ENCODE measurements at places on chromosomes 2 and 18.

- no peaks in the 10 kb centered on the region for H3K4me1 ChIP-seq
- no peak overlapping the region for H3K27ac ChIP-seq
- no peak for DNase-seq
Measured at GRCh38 chr2:239468491-239469105, 67.8 kb upstream of the HDAC4 start.

DNA sequence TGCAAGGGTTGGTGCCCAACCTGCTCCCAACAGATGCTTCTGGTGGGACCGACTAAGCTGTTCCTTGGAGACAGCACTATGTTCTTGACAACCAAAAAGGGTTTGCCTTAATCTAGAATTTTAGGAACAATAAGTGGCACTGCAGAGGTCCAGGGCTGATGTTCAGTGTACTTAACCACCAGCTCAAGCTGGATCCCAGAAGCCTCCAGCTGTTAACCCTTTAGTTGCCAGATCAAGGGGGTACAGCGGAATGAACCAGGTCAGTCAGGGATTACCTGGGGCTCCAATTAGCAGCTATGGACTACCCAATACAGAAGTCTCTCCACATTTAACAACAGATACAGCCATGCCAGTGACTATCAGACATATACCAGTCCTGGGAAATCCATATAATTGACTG lies 3.5 kb downstream of the GPR75 start:
- no peaks in the 10 kb centered on the region for H3K27me3 ChIP-seq
- H3K4me3 ChIP-seq: no peak overlapping the region
- H3K27ac ChIP-seq: no peak overlapping the region
- H3K4me1 ChIP-seq: no peaks in the 10 kb centered on the region

GRCh38 chr2:207606829-207607228 lies 18.4 kb downstream of the METTL21A start:
- H3K4me1 ChIP-seq: no peaks in the 10 kb centered on the region
- no peak overlapping the region for H3K4me3 ChIP-seq
- no peaks in the 10 kb centered on the region for H3K27me3 ChIP-seq
- no peak for DNase-seq

DNA sequence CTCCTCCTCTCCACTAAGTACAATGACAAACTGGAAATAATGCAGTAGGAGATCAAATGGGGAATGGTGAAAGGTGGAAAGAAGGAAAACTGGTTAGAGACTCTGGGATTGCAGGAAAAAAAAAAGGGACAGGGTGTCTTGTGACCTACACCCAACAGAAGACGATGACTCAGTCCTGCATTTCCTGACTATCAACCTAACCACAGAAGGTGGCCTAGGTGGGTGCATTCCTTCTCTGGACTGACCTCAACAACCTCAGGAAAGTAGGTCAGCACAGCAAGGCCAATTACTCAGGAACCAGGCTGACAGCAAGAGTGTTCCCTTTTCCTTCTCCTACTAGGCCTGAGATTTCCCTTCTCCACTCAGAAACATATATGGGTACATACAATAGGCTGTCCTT lies 1386.4 kb upstream of the ZEB2 start:
- no peak for DNase-seq
- H3K27me3 ChIP-seq: no peaks in the 10 kb centered on the region
- H3K4me1 ChIP-seq: no peaks in the 10 kb centered on the region

DNA sequence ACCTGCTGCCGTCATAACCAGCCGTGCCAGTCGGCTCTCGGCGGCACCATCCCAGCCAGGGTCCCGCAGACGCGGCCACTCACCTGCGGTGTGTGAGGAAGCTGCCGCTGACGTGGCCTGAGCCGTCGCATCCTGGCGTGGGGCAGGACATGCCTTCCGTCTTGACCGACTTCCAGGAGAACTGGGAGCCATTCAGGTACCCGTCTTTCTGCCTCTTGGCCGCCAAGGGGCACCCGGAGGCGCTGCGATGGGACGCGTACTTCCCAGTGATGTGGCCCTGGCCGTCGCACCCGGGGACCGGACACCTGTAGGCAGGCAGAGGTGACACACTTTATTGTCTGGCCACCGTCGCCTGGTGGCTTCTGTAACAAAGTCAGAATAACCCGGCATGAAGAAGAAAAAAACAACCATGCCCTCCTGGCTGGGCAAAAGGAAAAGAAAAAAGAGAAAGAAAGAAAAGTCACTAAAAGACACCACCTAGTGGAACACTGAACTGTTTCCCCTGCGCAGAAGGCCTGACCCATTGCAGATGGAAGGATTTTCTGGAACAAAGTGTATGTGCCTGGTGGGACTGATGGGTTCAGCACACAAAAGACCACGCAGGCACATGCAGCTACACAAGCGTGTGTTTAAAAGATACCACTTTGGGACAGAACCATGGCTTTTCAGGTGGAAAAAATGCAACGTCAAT lies 94.9 kb upstream of the PXDN start:
- no peaks in the 10 kb centered on the region for H3K27me3 ChIP-seq
- H3K27ac ChIP-seq: no peak overlapping the region
- no peaks in the 10 kb centered on the region for H3K36me3 ChIP-seq
- DNase-seq: peak; percentile 40
- no peak overlapping the region for H3K4me3 ChIP-seq

DNA sequence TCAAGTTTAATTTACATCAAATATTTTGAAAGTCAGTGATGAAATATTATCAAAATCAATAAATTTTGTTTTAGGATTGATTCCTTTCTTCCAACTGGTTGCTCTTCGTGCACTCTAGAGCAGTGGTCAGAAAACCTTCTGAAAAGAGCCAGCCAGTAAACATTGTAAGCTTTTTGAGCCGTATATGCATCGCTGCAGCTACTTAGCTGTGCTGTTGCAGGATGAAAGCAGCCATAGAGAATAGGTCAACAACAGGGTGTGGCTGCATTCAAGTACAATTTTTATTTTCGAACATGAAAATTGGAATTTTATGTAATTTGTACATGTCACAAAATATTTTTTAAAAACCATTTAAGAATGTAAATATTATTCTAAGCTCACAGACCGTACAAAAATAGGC lies 94.9 kb downstream of the MGAT5 start:
- H3K4me1 ChIP-seq: no peaks in the 10 kb centered on the region
- no peak overlapping the region for H3K27ac ChIP-seq
- DNase-seq: no peak
- H3K36me3 ChIP-seq: no peaks in the 10 kb centered on the region

DNA sequence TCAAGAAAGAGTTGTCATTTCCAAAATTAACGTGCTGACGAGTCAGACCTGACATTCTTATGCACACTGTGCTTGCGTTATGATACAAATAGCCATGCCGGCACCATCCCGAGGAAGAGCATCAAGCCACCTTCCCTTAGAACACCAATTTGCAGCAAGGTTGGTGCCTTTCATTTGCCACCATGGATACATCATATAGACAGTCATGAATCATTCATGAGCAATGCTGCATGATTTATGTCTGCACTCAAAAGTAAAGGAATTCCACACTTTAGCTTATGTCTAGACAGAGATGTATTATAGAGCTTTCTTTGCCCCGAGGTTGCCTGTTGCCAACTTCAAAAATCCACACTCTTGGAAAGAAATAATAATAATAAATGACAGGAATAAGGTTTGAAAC lies 166.9 kb downstream of the VWC2L start:
- no peak overlapping the region for H3K27ac ChIP-seq
- H3K4me3 ChIP-seq: no peak overlapping the region
- no peaks in the 10 kb centered on the region for H3K27me3 ChIP-seq
- DNase-seq: no peak
- no peaks in the 10 kb centered on the region for H3K4me1 ChIP-seq
- no peaks in the 10 kb centered on the region for H3K36me3 ChIP-seq

DNA sequence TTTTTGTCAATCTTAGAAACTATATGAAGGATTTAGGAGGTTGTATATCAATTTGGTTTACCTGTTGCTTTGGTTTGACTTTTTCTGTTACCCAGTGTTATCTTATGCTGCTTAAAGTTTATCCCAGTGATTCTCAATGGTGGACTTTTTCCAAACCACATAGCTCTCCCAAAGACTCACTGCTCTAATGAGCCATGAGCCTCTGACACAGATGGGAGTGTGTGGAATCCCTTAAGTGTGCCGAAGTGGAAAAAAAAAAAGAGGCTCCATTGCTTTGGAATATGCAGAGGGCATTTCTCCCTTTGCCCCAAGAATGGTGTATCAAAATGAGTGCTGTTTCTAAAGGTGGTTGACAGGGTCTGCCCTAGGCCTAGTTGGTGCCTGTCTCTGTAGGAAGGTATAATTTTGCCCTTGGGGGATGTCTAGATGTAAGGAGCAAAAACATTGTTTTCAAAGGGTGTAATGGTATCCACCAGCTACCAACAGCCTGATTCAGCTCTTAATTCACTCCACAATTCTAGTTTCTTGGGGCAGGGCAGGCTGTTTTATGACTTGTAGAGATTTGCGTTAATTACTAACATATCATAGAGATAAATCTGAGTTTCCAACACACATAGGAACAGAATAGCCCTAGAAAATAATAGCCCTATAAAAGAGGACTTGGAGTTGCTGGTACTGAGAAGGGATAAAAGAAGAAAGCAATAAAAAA lies 64.3 kb upstream of the CYP26B1 start:
- DNase-seq: no peak
- H3K36me3 ChIP-seq: no peaks in the 10 kb centered on the region
- no peaks in the 10 kb centered on the region for H3K4me1 ChIP-seq
- H3K4me3 ChIP-seq: no peak overlapping the region
- H3K27me3 ChIP-seq: no peaks in the 10 kb centered on the region

DNA sequence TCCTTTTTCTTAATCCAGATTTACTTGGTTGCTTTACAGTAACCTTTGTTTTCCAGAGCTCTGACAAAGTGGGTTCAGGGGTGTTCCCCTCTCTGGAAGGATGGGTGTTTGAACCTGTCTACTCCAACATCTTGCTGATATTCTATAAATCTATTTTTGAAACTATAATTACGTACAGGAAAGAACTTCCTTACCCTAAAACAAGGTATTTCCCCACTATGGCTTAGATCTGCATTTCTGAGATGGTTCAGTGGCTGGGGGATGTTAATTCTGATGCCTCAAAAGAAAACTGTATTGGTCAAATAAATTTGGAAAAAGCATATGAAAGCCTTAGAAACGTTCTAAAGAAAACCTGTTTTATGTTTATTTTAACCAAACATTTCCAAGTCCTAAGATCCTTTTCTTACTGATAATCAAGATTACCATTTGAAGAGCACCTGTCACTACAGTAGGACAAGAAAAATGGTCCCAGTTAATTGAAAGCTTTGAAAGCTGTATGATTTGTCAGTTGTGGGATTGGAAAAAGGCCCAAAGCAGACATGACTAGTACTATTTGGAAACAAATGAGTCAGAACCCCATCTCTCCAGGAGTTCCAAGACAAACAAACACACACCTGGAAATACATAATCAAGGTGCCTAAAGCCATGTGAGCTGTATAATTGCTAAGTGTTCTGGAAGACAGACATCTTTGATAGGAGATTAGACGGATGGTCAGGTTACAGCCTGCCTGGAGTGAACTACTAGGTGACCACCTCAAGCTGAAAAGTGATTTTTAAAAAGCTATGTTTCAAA lies 57.5 kb downstream of the KDM3A start:
- H3K27ac ChIP-seq: no peak overlapping the region
- no peaks in the 10 kb centered on the region for H3K27me3 ChIP-seq
- no peak overlapping the region for H3K4me3 ChIP-seq
- H3K4me1 ChIP-seq: no peaks in the 10 kb centered on the region
- H3K36me3 ChIP-seq: peaks cover 24% of the 10 kb centered on the region

GRCh38 chr18:23588836-23589560 lies 2.7 kb upstream of the NPC1 start:
- H3K4me3 ChIP-seq: no peak overlapping the region
- H3K27me3 ChIP-seq: no peaks in the 10 kb centered on the region
- no peak for DNase-seq
- H3K4me1 ChIP-seq: peaks cover 18% of the 10 kb centered on the region

GRCh38 chr2:158797963-158798700 lies 3.0 kb downstream of the DAPL1 start:
- no peaks in the 10 kb centered on the region for H3K27me3 ChIP-seq
- H3K4me1 ChIP-seq: no peaks in the 10 kb centered on the region
- H3K27ac ChIP-seq: no peak overlapping the region
- DNase-seq: no peak

DNA sequence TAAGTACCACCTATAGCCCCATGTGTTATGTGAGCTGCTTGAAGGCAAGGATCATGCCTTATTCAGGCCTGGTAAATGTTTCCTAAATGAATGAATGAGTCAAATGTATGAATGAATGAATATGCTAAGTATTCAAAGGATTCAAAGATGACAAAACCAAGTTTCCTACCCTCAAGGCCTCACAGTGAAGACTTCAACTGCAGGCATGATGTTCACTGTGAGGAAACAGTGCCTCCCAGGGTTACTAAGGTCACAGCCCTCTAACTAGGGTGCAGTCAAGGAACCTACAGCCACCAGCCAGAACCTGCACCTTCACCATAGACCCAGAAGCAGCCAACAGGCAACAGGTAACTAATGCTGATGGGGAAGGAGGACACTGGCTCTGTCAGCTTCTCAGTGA lies 69.3 kb downstream of the SUMO1 start:
- no peaks in the 10 kb centered on the region for H3K27me3 ChIP-seq
- no peaks in the 10 kb centered on the region for H3K36me3 ChIP-seq
- no peak overlapping the region for H3K27ac ChIP-seq
- no peak overlapping the region for H3K4me3 ChIP-seq
- H3K4me1 ChIP-seq: no peaks in the 10 kb centered on the region
- no peak for DNase-seq

DNA sequence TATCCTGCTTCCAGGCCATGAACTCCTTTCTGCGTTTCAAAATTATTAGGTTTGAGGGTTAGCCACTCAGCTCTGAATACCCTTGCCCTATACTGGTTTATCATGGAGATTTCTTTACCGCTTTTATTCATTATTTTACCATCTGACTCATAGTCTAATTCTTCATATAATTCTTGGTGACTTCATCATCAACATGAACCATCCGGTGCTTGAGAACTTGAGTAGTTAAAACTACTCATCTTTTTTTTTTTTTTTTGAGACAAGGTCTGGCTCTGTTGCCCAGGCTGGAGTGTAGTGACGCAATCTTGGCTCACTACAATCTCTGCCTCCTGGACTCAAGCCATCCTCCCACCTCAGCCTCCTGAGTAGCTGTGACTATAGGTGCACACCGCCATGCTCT lies 94.2 kb upstream of the LHCGR start:
- H3K27me3 ChIP-seq: no peaks in the 10 kb centered on the region
- no peak overlapping the region for H3K27ac ChIP-seq
- no peak overlapping the region for H3K4me3 ChIP-seq
- DNase-seq: no peak
- H3K36me3 ChIP-seq: no peaks in the 10 kb centered on the region

- H3K27ac ChIP-seq: no peak overlapping the region
- no peaks in the 10 kb centered on the region for H3K4me1 ChIP-seq
- peaks cover 30% of the 10 kb centered on the region for H3K27me3 ChIP-seq
- H3K4me3 ChIP-seq: no peak overlapping the region
- DNase-seq: no peak
- H3K36me3 ChIP-seq: no peaks in the 10 kb centered on the region
Measured at GRCh38 chr2:205681401-205682238, 681 bp upstream of the NRP2 start.

- no peaks in the 10 kb centered on the region for H3K4me1 ChIP-seq
- H3K36me3 ChIP-seq: peaks cover 7% of the 10 kb centered on the region
- DNase-seq: no peak
- no peak overlapping the region for H3K4me3 ChIP-seq
- H3K27ac ChIP-seq: no peak overlapping the region
Measured at GRCh38 chr2:240596080-240596460, 9.5 kb downstream of the CAPN10 start.

GRCh38 chr2:69493268-69493667 lies 56.0 kb upstream of the NFU1 start:
- DNase-seq: peak; percentile 8
- H3K27me3 ChIP-seq: no peaks in the 10 kb centered on the region
- H3K4me3 ChIP-seq: no peak overlapping the region
- H3K36me3 ChIP-seq: peaks cover 30% of the 10 kb centered on the region
- H3K4me1 ChIP-seq: no peaks in the 10 kb centered on the region

- DNase-seq: no peak
- H3K27me3 ChIP-seq: no peaks in the 10 kb centered on the region
- H3K36me3 ChIP-seq: peaks cover 3% of the 10 kb centered on the region
- no peak overlapping the region for H3K4me3 ChIP-seq
Measured at GRCh38 chr2:9885036-9885684, 41.9 kb downstream of the TAF1B start.

All from CD8-positive, alpha-beta memory T cell (primary cell).